Lower lobe of right lung (tissue), 2 donors: ENCODE measurements at places on chromosomes 2 and 18. TPM values are rescaled to one million over a fixed set of nuclear protein-coding genes. Genes with fewer than 3 reads are reported as not detected.

LAMA3 gene
- 89.1 TPM for total RNA-seq

DNA sequence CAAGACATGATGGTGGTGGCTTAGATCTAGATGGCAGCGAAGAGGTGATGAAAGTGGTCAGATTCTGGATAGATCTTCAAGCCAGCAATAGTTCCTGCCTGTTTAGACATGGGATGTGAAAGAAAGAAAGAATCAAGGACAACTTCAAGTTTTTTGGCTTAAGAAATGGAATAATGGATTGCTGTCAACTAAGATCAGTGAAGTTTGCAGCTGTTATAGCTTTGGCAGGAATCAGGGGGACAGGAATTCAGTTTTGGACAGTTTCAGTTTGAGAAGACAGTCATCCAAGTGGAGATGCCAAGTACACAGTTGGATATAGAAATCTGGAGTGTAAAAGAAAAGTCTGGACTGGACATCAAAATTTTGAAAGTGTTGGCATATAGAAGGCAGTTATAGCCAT lies 283.7 kb upstream of the PKDCC start:
- no peaks in the 10 kb centered on the region for H3K4me1 ChIP-seq
- no peak overlapping the region for H3K4me3 ChIP-seq
- no peak overlapping the region for H3K27ac ChIP-seq
- H3K36me3 ChIP-seq: no peaks in the 10 kb centered on the region
- H3K27me3 ChIP-seq: no peaks in the 10 kb centered on the region

ZAP70 gene
- total RNA-seq: 8.8 TPM

GRCh38 chr18:76274468-76275289 lies 220.4 kb downstream of the ZNF516 start:
- no peaks in the 10 kb centered on the region for H3K27me3 ChIP-seq
- DNase-seq: no peak
- no peaks in the 10 kb centered on the region for H3K4me1 ChIP-seq
- no peak overlapping the region for H3K4me3 ChIP-seq
- H3K27ac ChIP-seq: no peak overlapping the region
- no peaks in the 10 kb centered on the region for H3K36me3 ChIP-seq

- H3K36me3 ChIP-seq: no peaks in the 10 kb centered on the region
- H3K4me1 ChIP-seq: no peaks in the 10 kb centered on the region
- no peak for DNase-seq
- H3K27me3 ChIP-seq: no peaks in the 10 kb centered on the region
Observed at GRCh38 chr18:29862824-29863223, 1179.7 kb downstream of the DSC3 start.

UGT1A3 gene
- total RNA-seq: not detected

DNA sequence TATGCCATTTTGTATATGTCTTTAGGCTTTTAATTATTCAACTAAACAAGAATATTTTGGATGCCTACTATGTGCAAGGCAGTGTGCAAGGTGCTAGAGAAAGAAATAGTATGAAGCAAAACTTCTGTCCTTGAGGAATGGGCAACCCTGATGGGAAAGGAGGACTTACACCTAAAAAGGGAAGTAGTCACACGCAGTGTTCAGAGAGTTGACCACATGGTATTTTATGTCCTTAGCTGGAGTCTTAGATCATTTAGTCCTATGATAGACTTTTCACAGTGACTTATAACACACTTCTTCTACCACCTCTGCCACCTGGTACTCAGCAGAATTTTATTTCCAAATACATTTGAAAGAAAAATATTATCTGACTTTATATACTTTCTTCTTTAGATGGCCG lies 291.6 kb downstream of the PLCL1 start:
- H3K4me3 ChIP-seq: no peak overlapping the region
- H3K36me3 ChIP-seq: no peaks in the 10 kb centered on the region
- no peak for DNase-seq
- no peak overlapping the region for H3K27ac ChIP-seq

GRCh38 chr2:98703738-98704137 lies 27.2 kb downstream of the MGAT4A start:
- H3K4me3 ChIP-seq: no peak overlapping the region
- peaks cover 56% of the 10 kb centered on the region for H3K4me1 ChIP-seq
- no peaks in the 10 kb centered on the region for H3K27me3 ChIP-seq
- no peak for DNase-seq
- no peak overlapping the region for H3K27ac ChIP-seq
